ENCODE measurements at places on chromosomes 11 and 22.
A peak's percentile ranks its signal among the peaks of the same experiment; 100 is the strongest.

GRCh38 chr11:27281276-27281675, 81.7 kb downstream of the CCDC34 start:
- no peak for DNase-seq

DNA sequence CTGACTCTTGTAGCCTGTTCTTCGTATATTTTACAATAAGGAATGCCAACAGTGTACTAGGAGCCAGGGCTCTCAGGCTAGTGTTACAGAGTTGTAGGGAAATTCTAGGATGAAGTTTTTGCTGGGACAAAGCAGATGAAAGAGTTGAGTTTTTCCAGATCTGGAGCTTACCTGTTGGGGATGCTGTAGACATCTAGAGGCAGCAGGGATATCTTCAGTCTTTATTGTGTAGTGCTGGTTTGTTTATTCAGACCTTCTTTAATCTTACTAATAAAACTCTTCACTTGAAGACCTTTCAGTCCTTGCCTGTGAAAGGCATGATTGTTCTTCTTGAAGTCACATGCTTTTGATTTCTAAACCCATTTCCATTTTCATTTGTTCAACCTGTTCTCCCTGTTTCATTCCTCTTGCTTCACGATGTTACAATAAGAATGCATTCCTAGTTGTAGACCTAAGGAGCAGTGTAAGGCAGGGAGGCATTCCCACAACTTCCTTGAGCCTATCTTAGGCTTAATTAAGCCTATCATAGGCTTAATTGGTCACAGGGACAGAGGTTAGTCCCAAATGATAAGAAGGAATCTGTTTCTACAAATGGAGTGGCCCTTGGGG, 7.9 kb upstream of the SLC37A2 start:
- DNase-seq: no peak

DNA sequence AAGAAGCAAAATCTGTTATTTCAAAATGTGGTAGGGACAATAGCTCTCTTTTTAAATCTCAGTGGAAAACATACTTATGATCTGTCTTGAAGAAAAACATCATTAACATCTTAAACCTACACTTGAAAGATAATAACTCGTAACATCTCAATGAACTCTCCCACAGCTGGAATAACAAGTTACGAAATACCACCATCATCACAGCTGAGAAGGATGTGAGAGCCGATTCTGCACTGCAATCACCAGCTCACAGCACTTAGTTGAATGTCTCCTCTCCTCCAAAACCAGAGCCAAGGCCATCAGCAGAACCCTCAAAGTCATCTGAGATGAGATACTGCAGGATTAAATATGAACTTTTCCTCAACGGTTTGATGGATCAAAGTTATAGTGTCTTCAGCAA, 124.3 kb downstream of the ARHGAP20 start:
- no peak for DNase-seq

- DNase-seq: peak; percentile 98
Observed at GRCh38 chr11:47426062-47426956, at the start of gene PSMC3. PSMC3 (minus strand) TSS chr11:47426439; CDS start chr11:47426279, 160 bp downstream.

DNA sequence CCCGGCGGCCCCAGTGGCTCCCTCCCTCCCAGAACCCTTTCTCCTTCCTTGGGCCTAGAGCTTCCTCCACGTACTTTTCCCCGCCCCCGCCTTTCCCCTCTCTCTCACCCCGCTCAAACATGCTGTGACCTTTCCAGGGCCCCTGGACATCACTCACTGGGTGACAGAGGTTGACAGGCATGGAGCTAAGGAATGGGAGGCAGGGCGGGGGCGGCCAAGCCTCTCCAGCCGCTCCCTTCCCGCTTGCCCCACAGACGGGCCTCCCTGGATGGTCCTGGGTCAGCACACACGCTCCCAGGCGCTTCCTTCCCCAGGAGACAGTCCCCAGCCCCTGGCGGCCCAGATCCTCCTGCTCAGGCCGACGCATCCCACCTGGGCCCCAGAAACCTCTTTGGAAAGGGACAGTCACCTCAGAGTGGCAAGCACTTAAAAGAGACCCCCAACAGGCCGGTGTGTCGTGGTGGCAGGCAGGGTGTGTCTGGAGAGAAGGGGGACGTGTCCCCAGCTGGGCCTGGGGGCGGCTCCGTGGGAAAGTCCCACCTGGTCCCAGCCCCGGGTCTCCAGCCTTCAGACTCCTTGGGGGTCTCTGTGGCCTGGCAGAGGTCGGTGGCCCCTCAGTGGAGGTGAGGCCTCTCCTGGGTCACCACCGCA, 8.8 kb downstream of the H19 start:
- no peak for DNase-seq

DNA sequence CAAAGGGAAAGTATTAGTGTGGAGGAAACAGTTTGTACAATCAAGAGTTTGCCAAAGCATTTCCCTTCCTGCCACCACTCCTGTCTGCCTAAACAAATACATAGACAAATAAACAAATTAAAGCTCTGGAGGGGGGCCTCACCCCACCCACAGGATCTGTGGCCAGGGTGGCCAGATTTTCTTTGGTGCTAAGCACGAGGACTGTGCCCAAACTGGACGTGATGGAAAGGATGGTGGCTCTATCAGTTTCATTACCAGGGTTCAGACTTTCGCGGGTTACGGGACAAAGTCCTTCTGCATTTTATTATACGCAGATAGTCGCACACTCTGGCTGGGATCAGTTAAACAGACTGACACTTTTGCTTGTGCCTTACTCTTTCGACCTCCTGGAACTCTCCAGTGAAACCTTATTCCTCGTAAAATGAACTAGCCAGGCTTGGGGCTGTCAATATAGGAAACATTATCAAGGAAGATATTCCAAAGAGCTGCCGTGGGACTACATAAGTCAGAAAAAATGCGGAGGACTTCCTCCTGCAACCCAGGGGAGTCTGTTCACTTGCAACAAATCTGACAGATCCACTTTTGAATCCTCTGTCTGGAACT, 11.2 kb downstream of the BARX2 start:
- DNase-seq: no peak

- DNase-seq: no peak
Observed at GRCh38 chr11:127656116-127656836, 655.7 kb upstream of the KIRREL3 start.

DNA sequence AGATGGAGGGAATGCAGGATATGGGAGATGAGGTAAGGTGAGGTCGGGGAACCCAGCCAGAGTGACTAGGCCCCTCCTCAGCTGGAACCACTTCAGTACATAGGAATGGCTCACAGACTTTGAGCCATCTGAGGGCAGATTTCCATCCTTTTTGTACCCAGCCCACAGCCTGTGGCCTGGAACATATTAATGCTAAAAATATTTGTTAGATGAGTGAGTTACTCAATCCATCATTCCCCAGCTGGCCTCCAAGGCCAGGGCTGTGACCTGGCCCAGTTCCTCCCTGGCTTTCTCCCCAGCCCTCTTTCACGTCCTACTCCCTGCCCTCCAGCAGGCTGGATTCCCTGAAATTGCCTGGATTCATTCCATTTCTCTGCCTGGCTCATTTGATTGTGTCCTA, 57.2 kb upstream of the PRDM11 start:
- DNase-seq: no peak

DNA sequence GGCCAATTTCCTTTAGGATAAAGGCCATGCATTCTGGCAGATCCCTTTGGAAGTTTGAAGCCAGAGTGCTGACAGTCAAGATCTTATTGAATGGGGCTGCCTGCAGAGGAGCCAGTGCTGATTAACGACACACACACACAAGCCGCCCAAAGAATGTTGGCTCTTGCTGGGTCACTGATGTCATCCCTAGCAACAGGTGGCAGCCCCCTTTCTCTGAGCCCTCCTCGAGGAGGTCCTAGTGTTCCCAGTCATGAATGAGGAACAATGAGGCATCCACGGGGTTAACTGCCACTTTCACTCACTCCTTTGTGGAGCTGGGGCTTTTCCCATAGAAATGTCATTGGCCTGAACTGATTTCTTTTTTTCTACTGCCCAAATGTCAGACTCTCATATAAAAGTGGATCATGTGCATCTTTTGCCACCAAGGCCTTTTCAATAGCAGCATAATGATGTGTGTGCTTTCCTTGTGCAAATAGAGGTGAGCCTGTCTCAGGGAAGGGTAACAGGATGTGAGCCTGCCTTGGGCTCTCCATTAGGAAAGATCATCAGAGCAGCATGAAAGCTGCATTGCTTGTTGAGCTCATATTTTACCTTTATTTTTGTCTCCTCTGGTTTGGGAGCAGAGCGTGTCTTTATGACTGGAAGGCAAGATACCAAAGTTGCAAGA, 301.8 kb upstream of the MTNR1B start:
- no peak for DNase-seq

- no peak for DNase-seq
Observed at GRCh38 chr11:97800891-97801290, 1219.9 kb upstream of the CNTN5 start.

GRCh38 chr11:19595499-19595839, 117.2 kb upstream of the NAV2 start:
- DNase-seq: no peak

DNA sequence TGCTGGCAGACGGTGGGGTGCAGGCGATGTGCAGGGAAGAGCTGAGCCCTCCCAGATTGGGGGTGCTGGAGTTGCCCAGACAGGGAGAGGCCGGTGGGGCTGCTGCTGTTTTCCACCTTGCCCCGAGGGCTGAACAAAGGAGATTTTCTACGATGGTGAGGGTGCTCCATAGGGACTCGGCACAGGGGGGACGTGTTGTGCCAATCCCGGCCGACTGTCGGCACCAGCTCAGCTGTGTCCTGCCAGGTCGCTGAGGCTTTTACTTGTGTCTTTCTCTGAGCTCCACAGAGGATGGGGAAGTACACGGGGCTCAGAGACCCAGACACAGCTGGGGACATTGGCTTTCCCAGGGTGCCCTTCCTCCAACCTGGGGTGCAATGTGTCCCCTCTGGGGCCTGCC, 816.8 kb downstream of the BRD1 start:
- DNase-seq: no peak

DNA sequence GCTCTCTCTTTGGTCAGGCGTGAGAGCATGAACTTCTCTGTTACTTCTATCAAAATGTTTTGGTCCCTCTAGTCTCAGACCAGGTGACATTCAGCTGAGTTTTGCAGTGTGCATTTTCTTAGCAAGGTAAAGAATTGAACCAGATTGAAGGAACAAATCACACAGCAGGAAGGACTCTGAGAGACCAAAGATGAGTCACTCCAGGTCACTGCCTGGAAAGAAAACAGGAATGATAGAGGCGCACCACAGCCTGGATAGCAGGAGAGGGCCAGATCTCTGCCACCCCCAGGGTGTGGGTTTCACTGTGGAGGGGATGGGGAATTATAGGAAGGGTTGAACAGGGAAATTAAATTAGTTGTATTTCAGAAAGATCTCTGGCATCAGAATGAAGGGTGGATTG, 788.3 kb downstream of the NTM start:
- DNase-seq: no peak

GRCh38 chr11:22162756-22163155, 30.1 kb upstream of the ANO5 start:
- DNase-seq: no peak

DNA sequence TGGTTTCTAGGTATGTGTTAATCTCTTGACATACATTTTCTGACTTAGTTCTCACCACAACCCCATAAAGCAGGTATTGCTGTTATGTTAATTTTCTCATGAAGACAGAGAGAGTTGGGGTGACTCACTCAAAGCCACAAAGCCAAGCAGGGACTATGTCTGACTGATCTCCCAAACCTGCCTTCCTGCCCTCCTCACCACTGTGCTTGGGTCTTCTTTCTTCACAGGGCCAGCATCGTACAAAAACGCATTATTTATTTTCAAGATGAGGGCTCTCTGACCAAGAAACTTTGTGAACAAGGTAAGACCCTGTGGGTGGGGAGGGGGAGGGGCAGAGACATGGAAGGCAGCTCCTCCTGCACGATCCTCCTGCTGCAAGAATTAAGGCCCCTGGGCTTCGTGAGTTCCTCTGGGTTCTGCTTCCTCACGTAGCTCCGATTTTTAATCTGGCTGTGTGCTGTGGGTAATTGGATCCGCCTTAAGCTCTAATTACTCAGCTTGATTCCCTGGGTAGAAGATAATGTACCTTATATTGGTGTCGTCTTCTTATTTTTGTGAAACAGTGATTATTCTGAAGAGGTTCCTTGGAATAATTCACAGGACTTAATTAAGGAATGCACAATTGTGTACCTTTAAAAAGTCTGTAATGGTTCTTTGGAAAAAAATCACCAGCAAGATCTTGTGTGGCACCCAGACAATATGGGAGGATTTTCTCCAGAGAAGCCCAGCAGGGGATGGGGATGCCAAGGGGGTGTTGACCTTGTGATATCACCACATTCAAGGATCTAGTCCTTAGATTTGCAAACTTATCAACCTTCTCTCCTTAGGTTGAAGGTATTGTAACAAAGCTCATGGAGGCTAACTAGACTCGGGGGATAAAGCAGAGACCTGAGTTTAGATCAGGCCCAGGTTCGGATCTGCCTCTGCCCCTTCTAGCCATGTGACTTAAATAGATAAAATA, 112.9 kb downstream of the SPON1 start:
- DNase-seq: peak; percentile 11

DNA sequence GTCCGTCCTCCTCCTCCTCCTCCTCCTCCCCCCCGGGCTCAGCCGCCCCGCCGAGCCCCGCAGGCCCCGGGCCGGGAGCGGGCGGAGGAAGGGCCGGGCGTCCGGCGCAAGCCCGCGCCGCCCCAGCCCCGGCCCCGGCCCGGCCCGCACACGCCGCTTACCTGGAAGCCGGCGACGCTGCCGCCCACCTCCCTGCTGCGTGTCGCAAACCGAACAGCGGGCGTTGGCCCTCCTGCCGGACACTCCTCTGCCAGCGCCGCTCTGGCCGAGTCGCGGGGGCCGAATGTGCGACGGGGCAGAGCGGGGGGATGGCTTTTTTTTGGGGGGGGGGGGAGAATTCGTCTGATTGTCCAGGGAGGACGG, 1.1 kb downstream of the IGF2 start:
- no peak for DNase-seq

GRCh38 chr11:4185561-4185960, 91.0 kb downstream of the RRM1 start:
- no peak for DNase-seq

DNA sequence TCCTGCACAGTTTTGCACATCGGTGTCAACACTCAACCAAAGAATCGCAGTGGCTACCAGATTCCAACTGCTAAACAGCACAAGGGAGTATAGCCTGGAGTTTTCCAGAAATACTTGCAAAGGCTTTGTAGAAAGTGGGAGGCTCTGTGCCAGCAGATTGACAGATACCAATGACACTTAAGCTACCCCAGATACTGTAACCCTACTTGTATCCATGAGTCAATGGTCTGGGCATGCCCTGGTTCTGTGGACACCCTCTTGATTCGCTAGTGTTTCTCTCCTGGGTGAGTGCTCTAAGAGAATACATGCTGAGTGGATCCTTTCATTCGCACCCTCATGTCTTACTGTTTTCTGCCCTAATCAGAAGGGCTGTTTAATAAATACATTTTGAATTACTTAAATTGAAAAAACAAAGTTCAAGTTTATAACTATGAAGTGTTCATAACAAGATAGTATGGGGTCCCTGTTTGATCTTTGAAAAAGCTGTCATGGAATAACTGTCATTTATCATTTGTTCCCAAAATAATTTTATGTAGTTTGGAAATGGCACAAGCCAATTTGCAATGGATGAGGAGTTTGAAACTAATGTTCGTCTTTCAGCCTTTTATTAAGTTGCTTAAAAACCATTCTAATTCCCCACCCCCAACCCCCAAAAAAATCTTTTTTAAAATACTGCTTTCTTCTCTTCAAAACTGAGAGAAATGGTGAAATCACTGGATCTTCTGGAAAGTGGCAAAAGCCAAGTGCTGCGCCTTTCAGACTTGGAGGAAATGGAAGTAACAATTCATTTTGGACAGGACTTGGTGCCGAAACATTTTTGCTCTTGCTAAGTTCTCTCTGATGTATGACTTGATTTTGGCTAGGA, 600.5 kb upstream of the TENM4 start:
- no peak for DNase-seq

- DNase-seq: no peak
Observed at GRCh38 chr11:63564056-63564774, 1.0 kb upstream of the PLAAT2 start.

Data from stimulated activated CD8-positive, alpha-beta memory T cell treated with anti-CD3 and anti-CD28 coated beads, Interleukin-4, amount 100 ng/mL, for 1 hour (primary cell).